ENCODE measurements at places on chromosomes 12 and 14.
A peak's percentile ranks its signal among the peaks of the same experiment; 100 is the strongest.

DNA sequence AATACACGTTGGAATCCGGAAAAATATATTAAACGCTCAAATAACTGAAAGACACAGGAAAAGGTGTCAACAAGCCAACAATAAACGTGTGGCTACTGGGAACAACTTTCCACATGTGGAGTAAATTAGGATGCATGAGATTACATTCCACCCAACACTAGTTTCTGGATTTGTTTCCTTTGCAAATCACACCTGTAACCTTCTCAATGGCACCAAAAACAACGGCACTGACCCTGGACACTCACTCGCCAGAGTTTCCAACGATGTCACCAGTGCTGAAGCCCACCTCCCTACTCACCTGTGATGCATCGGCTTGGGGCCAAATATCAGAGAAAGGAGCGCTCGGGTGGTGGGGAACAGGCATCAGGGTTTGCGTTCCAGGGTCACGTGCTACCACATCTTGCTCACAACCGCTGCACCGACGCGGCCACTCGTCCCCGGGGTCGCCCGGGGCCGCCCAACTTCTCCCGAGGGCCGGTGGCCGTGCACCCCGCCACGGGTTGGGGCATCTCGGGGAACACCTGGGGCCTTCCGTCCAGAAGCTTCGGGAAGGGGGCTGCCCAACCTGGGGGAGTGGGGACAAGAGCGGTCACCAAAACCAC is 629 bp downstream of the PRDM4 start:
- DNase-seq = peak; percentile 11

GRCh38 chr14:81313775-81314429 is 86.2 kb downstream of the STON2 start:
- no peak for DNase-seq

DNA sequence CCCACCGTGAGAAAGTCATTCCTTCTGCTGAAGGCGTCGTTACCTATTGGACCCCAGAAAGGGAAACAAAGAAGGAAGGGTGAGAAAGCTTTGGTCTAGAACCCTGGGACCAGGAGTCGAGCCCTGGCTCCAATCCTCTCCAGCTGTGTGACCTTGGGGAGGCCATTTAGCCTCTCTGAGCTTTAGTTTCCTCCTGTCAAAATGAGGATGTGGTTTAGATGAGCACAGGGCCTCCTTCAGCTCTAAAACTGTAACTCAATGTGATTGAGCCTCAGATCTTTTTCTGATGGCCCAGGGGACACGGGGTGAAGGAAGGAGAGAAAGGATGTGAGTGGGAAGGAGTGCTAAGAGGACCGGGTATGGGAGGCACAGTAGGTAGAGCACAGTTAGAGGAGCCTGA is 7.7 kb downstream of the JDP2 start:
- no peak for DNase-seq

DNA sequence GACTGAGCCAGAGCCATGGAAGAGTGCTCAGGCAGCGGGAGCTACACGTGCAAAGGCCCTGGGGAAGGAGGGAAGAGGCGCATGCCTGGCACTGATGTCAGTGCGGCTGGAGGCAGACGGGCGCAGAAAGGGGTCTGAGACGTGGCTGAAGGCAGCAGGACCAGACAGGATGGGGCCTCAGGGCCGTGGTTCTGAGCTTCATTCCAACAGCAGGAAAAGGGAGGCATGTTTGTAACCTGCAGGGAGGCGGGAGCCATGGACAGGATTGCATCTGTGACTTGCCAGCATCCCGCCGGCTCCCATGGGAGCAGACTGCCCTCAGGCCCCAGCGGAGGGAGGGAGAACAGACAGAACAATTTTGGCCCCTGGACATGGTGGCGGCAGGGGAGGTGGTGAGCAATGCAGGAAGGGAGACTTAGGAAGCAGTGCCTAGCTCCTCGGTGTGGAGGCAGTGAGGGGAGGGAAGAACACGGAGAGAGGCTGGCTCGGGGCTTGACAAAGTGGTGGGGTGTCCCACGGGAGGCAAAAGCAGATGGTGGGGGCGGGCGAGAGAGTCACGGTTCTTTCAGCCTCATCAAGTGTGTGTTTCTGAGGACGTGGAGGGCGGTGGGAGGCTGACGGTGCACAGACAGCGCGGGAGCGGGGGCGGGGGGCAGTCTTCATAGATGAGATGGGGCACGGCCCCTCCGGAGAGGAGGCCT is 33.3 kb upstream of the INF2 start:
- DNase-seq = no peak

DNA sequence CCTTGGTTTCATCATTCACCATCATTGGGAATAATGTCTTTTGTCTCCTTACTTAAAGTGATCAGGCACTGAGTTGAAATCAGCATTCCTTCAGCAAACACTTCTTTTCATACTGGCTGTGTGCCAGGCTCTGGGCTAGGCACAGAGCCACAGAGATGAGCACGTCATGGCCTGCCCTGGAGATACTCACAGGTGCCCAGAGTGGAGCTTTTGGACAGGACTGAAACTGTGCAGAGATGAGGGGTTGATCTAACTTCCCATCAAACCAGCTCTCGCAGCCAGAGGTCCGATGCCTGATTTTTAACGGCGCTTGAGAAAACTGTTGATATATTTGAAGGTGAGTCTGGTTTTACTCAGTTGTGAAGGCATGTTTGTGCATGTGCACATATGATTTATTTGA is 43.1 kb downstream of the CACNA1C start:
- DNase-seq = no peak
